Stimulated activated CD4-positive, alpha-beta T cell treated with anti-CD3 and anti-CD28 coated beads, Interleukin-2, amount 100 ng/mL, for 4 hours (primary cell): ENCODE measurements at places on chromosomes 3 and 15.

GRCh38 chr3:127815001-127815400 lies 7.3 kb downstream of the MGLL start:
- no peak for DNase-seq

GRCh38 chr3:173913397-173913796 lies 515.9 kb downstream of the NLGN1 start:
- no peak for DNase-seq

DNA sequence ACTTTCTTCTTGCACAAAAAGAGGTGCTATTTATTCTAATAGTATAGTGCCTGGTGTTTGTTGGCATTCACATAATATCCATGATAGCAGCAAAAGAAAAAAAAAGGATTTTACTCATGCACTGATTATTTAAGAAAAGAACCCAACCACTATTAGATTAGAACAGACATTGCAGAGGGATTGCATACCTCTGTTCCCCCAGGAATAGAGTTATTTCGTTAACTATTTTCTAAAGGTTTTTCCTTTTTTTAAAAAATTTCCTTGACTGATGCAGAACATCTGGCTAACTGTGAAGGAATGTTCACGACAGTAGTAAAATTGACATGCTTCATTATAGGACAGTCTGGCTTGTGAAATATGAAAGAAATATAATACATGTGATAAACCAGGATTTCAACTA lies 136.6 kb upstream of the PTX3 start:
- no peak for DNase-seq

DNA sequence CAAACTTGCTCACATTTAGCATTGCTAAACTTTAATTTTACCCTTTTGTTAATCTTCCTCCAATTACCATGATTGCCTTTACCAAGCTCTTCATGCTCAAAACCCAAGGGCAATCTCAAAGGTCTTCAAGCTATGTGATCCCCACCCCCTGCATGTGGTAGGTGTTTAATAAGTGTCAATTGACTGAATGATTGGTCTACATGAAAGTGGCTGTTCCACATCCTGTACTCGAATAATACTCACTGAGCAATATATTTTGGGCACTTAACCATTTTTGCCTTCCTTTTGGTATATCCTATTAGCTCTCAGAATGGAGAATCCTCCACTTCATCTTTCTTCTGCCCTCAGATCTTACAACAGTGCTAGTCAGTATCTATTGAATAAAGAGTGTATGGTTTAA lies 17.1 kb downstream of the RBMS3 start:
- DNase-seq = no peak

DNA sequence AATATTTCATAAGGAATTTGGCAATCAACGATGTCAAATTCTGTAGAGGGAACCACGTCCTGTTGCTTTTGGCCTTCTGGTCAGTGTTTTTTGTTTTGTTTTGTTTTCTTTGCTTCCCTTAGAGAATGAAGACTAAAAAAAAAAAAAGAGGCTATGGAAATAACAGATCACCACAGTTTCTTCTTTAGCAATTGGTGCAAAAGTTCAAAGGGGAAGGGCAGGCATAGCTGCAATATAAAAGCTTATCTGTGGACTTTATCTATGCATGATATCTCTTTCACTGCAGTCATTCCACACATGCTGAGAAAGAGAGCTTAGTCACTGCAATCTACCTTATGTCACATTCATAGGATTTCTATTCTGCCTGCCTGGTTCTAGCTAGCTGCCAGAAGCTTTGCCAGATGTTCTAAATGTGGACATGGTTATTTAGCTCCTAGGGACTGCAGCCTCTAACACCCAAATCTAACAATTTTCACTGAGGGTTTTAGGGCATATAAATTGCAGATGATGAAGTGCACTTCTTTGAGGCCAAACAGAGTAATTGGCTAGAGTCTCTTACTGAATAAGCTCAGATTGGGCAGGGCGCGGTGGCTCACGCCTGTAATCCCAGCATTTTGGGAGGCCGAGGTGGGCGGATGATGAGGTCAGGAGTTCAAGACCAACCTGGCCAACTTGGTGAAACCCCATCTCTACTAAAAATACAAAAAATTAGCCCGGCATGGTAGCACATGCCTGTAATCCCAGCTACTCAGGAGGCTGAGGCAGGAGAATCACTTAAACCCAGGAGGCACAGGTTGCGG lies 637.2 kb downstream of the NTRK3 start:
- no peak for DNase-seq

- DNase-seq = no peak
Measured at GRCh38 chr3:150253622-150254021, 154.5 kb upstream of the TSC22D2 start.
